ENCODE measurements at places on chromosomes 3 and 15.

- DNase-seq = no peak
Observed at GRCh38 chr3:61915296-61915695, 353.9 kb downstream of the PTPRG start.

GRCh38 chr15:86550075-86550474, 470.4 kb downstream of the AGBL1 start:
- DNase-seq = no peak

DNA sequence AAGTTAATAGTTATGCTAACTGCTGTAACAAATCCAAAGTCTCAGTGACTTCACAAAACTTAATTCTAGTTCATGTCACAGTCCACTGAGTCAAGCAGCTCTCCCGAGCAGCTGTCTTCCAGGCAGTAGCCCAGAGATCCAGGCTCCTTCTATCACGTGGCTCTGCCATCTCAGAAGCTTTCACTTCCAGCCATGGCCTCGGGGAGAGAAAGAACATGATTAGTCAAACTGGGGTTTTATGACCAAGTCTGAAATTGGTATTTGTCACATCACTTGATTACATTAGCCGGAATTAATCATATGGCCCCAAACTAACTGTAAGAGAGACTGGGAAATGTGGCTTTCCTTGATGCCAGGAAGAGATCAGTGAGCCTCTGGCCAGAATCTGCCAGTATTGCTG, 70.2 kb upstream of the DGKG start:
- DNase-seq = no peak

GRCh38 chr15:52171386-52171785, 19.8 kb downstream of the GNB5 start:
- DNase-seq = no peak

DNA sequence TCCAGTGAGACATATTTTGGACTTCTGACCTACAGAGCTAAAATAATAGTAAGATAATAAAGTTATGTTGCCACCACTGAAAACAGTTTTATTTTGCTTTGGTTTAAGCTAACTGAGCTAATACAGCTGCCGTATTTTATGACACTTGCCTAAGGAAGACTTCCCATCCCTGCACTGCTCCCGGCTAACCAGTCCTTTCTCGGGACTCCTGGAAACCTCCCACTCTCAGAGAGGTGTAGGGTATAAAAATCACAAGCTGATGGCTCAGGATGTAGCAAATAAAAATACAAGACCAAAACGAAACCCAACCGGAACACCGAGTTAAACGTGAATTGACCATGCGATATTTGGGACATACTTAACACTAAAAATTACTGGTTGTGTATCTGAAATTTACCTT, 448 bp upstream of the KBTBD12 start:
- DNase-seq = no peak

DNA sequence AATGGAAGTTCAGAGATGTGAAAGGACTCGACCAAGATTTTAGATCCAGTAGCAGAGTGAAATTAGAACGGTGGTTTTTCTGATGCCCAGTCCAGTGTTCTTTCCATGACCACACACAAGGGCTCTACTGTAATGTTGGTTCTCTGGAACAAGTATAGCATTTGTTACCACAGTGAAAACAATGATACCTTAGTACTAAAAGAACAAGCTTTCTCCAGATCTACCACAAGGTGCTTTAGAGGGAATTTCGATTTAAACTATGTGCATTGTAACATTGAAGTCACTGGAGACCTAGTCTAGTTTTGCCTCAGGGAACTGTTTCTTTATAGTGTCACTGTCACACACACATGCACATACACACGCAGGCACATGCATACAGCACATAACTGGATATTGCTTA, 12.8 kb upstream of the CCNL1 start:
- DNase-seq = no peak

DNA sequence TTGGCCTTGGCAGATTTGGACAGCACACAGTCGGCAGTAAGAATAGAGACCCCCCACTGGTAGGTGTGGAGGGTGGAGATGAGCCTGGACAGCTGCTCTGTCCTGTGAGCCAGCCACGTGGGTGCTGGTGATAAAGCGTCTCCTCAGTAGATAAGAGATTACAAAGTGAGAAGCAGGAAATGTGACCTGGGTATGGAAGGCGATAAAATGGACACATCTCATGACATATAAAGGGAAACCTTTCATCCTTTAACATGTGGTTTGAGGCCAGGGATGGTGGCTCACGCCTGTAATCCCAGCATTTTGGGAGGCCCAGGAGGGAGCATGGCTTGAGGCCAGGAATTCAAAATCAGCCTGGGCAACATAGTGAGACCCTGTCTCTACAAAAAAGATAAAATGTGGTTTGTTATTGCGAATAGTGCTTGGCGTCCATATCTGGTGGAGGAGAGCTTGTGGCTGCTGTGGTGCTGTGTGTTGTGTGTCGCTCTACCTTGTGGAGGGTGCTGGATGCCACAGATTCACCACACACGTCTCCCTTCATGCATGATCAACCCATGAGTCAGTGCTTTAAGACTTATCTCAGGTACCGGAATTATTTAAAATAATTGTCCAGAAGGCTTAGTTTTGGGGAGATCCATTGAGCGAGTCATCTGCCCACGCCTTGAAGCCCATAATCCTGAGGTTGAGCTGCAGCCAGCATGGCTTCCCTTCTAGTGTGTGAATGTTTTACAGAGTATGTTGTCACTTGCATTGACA, 157.0 kb downstream of the GABRG3 start:
- DNase-seq = no peak
